ENCODE measurements at places on chromosomes 7 and 10.

DNA sequence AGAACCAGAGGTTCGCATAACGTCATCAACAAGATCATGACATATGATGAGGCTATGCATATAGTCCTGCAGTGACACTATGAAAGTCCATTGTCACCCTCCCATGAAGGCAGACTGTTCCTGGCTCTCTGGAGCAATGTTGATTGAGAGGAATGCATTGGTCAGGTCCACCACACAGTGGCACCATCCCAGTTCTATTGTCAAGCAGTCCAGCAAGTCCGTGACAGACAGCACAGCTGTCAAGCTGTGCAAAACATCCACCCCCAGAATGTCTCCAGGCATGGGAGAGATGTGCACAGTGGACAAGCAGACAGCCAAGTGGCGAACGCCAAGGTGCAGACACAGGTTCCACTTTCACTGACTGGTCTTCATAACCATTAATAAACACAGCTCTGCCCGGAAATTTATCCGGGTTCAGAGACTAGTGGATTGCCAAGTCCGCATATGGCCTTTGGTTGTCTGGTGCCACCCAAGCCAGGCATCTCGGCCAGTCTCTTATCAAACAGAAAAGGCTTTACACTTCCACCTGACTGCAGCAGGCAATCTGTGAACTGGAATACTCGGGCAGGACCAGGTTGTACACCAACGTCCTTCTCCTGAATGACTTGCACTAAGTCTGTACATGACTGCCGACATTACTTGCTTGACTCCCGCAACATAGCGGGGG is 7.2 kb downstream of the RNF133 start:
- no peak for DNase-seq

- peak; percentile 47 for DNase-seq
Measured at GRCh38 chr7:84529480-84530205, 335.1 kb upstream of the SEMA3A start.

- no peak for DNase-seq
Measured at GRCh38 chr7:127702052-127702652, 50.2 kb downstream of the SND1 start.

GRCh38 chr10:61941202-61941681 is 39.7 kb downstream of the ARID5B start:
- DNase-seq: no peak

DNA sequence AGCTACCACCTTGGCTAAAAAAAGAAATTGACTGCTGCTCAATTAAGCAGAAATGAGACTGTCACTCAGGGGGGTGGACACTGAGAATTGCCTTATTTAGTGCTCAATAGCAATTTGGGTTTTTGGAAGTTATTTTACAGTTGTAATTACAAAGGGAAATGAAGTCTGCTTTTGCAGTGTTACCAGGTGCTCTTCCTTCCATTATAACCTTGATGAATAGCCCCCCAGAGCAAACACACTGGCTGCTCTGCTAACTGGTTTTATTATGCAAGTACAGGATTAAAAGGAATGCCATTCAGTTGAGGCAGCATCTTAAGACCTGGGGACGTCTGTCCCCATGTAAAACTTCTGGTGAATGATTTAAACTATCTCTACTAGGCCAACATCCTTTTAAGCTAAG is 191.0 kb downstream of the EVX1 start:
- no peak for DNase-seq

- no peak for DNase-seq
Measured at GRCh38 chr7:27478084-27478483, 184.6 kb downstream of the HIBADH start.

DNA sequence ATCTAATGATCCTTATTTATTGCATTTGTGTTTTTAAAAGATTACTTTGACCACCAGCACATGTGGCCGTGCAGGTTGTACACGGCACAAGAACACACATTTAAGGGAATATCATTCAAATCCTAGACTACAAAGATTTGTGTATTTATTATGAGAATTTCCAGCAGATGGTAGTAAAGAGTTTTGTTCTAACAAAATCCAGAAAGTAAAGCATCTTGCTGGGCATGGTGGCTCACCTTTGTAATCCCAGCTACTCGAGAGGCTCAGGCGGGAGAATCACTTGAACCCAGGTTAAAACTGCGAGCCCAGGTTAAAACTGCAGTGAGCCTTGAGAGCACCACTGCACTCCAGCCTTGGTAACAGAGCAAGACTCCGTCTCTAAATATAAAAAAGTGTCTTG is 31.5 kb downstream of the MACROH2A2 start:
- no peak for DNase-seq

GRCh38 chr7:35647171-35647574 is 47.8 kb downstream of the HERPUD2 start:
- no peak for DNase-seq

GRCh38 chr7:38276096-38276877 is 2.9 kb upstream of the TARP start:
- no peak for DNase-seq

GRCh38 chr10:133260895-133261725 is 15.6 kb downstream of the ADAM8 start:
- DNase-seq: no peak

GRCh38 chr10:26215396-26215934 is 1.1 kb upstream of the GAD2 start:
- DNase-seq: no peak

DNA sequence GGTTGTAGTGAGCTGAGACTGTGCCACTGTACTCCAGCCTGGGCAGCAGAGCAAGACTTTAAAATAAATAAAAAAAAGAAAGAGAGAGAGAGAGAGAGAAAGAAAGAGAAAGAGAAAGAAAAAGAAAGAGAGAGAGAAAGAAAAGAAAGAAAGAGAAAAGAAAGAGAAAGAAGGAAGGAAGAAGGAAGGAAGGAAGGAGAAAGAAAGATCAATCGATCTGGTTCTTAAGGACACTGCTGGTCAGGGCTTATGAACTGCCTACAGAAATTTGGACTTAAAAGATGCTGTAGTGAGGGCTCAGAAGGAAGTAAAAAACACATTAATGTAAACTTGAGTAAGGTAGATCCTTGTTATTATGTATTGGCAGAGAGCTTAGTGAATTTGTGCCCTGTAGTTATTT is 62.4 kb downstream of the COPG2 start:
- DNase-seq: no peak

DNA sequence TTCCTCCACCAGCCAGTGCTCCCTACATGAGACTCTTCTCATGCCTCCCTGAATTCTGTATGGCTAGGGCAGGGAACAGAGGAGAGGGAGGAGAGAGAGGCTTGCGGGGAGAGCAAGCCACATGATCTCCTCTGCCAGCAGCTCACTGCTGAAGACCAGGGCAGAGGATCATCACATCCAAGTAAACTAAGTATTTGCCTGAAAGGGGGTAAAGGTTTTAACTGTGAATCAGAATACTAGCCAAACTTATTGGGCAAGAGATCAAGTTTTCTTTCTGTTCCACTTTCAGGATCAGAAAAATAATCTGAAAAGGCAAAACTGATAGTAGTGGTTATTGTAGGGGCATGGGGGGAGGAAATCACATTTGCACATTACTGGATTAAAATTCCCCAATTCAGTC is 17.8 kb upstream of the ERCC6 start:
- no peak for DNase-seq

GRCh38 chr10:8766899-8767298 is 712.4 kb downstream of the GATA3 start:
- DNase-seq: no peak

DNA sequence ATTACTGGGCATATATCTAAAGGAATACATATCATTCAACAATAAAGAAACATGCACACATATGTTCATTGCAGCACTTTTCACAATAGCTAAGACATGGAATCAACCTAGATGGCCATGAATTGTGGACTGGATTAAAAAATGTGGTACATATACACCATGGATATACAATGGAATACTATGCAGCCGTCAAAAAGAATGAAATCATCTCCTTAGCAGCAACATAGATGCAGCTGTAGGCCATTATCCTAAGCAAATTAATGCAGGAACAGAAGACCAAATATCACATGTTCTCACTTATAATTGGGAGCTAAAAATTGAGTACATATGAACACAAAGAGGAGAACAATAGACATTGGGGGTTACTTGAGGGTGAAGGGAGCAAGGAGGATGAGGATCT is 175.6 kb downstream of the POLR1F start:
- no peak for DNase-seq

- no peak for DNase-seq
Measured at GRCh38 chr7:134024739-134025138, 102.4 kb upstream of the LRGUK start.

DNA sequence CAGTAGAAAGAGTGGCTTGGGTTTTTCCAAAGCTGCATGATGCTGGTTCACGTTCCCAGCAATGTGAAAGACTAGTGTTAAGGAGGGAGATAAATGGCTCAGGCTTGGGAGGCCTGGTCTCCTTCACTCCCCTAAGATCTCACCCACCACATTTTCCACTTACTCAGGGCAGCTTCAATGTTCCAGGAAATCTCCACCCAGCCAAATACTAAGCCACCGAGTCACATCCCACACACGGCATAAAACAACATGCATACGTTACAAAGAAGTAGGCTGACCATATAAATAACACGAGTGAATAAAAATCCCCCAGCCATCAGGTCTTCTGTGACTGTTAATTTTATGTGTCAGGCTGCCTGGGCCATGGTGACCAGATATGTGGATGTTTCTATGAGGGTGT is 303.5 kb downstream of the SFMBT2 start:
- no peak for DNase-seq

GRCh38 chr10:132848951-132849545 is 63.1 kb upstream of the NKX6-2 start:
- no peak for DNase-seq

DNA sequence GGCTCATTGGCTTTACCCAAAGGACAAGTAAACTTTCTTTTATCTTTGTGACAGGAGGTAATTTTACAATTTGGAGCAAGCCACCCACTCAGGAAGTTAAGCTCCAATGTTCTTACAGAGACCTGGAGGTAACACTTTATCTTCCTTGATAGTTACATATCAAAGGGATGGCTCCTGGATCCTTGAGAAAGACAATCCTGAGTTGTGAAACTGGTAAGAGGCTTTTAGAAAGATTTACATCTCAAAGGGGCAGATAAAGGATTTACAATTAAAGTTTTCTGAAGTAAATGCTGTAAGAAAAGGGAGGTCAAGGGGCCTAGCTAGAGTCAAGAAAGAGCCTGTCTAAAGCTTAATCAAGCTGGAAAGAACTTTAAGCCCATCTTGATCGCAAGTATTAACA is 124.4 kb upstream of the ZNF804B start:
- no peak for DNase-seq

DNA sequence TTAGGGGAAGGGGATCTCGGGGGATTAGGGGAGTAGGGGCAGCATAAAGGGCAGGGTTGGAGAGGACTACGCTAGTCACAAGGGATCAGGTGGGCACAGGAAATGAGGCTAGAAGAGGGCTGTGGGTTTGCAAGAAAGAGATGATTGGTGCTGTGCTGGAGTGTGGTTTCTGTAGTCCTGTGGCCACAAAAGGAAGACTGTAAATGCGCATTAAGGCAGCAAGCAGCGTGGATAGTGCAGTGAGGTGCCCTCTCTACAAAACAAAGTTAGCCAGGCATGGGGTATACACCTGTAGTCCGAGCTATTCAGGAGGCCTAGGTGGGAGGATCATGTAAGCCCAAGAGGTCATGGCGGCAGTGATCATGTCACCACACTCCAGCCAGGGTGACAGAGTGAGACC is 212.1 kb downstream of the MLLT10 start:
- DNase-seq: no peak

All from HCT116 (cell line).